ENCODE measurements at places on chromosomes 4 and X.

- DNase-seq: no peak
These were observed 129.8 kb downstream of the GUCY2F start for GRCh38 chrX:109352066-109352588.

DNA sequence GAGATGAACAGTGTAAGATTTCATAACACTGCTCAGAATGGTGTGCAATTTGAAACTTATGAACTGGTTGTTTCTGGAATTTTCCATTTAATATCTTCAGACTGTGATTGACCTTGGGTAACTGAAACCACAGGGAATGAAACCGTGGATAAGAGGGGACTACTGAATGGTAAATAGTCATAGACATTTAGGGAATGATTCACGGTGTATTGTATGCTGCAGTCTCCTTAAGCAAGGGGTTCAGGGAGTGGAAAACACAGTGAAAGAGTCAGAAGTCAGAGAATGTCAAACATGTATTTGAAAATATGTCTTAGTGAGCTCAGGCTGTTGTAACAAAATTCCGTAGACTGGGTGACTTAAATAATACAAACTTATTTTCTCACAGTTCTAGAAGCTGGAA, 398.2 kb upstream of the DIPK2B start:
- DNase-seq: no peak

GRCh38 chr4:42574870-42575430, 82.0 kb downstream of the ATP8A1 start:
- DNase-seq: no peak

GRCh38 chr4:84804136-84804535, 162.4 kb downstream of the WDFY3 start:
- DNase-seq: no peak

- no peak for DNase-seq
These were observed 165.4 kb upstream of the PITX2 start for GRCh38 chr4:110788302-110788701.

Data from hematopoietic multipotent progenitor cell treated with erythropoietin and hydrocortisone succinate and interleukin-3 and kit ligand, for 17 days (in vitro differentiated cells).